Stimulated activated CD8-positive, alpha-beta memory T cell treated with anti-CD3 and anti-CD28 coated beads, Interleukin-4, amount 100 ng/mL, for 48 hours (primary cell): ENCODE measurements at places on chromosomes 4 and X.
A peak's percentile ranks its signal among the peaks of the same experiment; 100 is the strongest.

- peak; percentile 89 for DNase-seq
These were observed at the start of gene MAP9 for GRCh38 chr4:155376387-155377268. Gene MAP9, minus strand, starts transcription at chr4:155376965. Its CDS starts 1,115 bp downstream, at chr4:155375850.

GRCh38 chr4:25965629-25966028 is 51.6 kb downstream of the SMIM20 start:
- no peak for DNase-seq

DNA sequence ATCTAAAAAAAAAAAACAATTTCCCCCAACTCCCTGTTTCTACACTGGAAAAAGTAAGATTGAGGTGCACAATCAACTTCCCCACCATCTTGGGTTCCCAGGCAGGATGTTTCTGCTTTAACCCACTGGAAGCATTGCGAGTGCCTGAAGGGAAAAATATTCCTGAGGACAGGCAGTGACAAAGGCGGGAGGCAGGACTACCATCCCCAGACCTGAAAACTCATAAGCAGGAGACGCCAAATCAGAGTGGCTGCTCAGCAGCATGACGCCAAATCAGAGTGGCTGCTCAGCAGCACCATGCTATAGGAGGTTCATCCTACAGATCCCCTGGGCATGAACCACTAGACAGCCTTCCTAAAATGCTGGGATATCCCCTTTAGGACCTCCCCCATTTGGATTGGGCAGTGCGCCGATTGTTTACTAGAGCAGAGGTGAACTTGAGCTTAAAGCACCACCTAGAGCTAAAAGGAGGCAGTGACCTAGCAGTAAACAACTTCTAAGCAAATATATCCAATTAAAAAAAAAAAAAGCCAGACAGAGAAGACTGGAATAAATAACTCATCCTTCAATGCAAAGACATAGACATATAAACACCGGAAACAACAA is 35.0 kb upstream of the GK start:
- DNase-seq, result no peak

DNA sequence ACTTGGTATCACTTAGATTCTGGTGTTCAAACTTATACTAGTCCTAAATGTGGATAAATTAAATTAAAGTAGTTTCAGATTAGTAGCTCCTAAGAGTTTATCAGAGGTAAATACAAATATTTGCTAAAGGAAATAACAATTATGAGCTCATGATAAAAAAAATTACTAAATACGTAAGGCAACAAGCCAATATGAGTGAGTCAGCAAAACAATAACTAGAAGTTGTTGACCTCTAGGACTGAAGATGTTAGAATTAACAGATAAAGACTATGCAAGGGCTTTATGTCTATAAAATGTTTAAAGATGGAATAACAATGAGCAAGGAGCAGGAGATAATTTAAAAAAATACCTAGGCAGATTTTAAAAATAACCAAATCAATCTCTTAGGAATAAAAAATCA is 195.8 kb downstream of the CLCN4 start:
- DNase-seq, result no peak

DNA sequence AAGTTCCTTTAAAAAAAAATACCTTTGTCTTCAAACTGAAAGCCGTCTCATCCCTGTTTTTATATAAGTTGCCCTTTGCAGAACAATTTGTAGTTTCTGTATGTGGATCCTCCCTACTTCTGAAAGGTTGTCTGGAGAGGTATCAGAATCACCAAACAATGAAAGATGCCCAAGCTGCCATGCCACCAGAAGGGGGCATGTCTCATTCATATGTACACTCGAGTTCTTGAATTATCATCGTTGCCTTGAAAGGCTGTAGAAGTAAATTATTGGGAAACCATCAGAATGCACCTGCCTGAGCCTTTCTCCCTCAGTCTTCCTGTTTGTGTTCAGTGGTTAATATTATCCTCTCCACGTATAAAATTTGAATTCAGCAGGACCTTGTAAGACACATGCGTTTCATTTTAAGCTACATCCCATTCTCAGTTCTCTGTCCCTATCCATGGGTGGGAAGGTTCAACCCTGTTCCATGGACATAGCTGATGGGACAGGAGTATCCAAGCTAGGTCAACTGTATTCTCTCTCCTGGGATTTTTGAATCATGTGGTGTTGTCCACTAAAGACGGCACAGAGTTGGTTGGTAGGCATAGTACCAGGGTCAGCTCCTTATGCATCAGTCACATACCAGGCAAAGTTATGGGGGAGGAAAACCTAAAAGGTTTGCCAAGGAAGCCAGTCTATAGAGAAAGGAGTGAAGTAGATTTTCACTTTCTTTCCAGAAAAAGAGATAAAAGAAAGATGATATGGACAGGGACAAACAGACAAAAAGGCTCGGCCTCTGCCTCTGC is 24.0 kb downstream of the GALNT7 start:
- no peak for DNase-seq

GRCh38 chr4:177484613-177485021 is 42.4 kb upstream of the AGA start:
- DNase-seq, result no peak

DNA sequence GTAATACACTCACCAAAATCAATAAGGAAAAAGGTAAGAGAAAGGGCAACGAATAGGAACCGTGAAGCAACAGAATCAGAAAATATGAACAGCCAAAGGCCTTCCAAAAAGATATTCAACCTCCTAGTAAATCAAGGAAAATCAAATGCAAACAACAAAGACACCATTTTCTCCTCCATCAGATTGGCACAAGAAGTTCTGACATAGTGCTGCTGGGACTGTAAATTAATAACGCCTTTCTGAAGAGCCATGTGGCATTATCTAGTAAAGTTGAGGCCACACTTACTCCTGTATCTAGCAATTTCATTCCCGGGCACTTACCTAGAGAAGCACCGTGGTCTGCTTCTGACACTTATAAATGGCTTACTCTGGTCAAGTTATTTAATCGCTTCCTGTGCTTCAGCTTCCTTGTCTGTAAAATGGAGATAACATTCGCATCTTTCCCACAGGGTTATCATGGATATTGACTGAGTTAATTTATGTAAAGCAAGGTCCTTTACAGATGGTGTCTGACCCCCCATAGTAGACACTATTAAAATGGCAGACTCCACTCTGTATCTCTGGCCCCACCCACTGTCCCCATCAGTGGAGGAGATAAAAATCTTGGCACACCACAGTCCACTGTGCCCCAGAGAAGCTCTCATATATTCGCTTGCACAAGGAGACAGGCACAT is 20.5 kb upstream of the ENPP6 start:
- DNase-seq, result no peak
